ENCODE measurements at places on chromosomes 11 and 22. TPM values are rescaled to one million over a fixed set of nuclear protein-coding genes. Genes with fewer than 3 reads are reported as not detected.

DNA sequence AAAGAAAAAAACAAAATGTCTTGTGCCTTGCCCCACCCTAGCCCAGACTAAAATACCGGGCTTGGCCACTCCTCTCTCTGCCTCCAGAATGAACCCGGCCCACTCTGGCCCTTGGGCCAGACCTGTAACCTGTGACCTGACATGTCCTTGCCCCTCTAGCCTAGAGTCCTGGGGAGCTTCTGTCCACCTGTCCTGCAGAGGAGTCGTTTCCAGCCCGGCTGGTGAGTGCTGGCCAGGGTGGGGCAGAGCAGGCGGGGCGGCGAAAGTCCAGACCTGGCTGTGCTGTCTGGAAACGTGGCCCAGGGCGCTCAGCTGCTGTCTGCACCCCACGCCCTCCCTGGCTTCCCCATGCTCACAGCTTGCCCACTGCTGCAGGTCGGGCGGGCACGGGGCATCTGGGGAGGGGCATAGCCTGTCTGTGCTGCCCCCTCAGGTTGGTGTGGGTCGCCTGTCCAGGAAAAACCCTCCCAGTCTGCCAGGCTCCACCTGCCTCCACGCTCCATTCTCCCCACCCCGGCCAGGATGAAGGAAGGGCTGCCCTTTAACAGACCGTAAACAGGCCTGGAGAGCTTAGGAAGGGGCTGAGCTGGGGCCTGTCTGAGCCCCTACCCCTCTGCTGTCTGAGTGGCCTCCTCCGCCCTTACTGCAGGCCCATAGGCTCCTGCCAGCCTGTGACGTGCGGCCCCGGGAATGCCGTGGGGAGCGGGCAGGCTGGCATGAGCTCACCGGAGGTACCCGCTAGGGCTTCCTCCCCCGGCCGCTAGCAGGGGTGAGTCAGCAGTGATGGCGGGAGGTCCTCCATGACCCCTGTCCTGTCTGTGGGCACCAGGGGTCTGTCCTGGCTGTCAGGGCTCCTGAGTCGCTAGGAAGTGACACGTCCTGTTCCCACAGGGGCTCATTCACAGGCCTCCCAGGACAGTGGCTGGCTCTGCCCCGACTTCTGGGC is 1.9 kb downstream of the CD151 start:
- DNase-seq, result no peak

DNA sequence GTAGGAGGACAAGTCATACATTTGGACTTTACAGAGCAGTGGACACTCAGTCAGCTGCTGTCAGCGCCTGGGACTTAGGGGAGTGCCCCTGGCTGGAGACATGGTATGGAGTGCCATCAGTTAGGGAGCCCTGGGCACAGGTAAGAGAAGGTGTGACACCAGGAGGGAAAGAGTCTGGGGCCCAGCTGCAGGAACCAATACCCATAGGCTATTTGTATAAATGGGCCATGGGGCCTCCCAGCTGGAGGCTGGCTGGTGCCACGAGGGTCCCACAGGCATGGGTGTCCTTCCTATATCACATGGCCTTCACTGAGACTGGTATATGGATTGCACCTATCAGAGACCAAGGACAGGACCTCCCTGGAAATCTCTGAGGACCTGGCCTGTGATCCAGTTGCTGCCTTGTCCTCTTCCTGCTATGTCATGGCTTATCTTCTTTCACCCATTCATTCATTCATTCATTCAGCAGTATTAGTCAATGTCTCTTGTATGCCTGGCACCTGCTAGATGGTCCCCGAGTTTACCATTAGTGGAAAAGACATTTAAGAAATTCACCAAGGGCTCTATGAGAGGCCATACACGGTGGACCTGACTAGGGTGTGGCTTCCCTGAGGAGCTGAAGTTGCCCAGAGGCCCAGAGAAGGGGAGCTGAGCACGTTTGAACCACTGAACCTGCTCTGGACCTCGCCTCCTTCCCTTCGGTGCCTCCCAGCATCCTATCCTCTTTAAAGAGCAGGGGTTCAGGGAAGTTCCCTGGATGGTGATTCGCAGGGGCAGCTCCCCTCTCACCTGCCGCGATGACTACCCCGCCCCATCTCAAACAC is 850 bp upstream of the MIF start:
- no peak for DNase-seq

The TRIM29 gene
- not detected for total RNA-seq

The CARD10 gene
- total RNA-seq, result 23.5 TPM

The CSRP3 gene
- total RNA-seq, result not detected

The FAM83F gene
- 26.1 TPM for total RNA-seq

All from endodermal cell (in vitro differentiated cells).